ENCODE measurements at places on chromosomes 1 and 21.

GRCh38 chr1:244953901-244954300 is 89.6 kb upstream of the HNRNPU start:
- DNase-seq, result no peak

- DNase-seq, result no peak
Measured at GRCh38 chr1:75795703-75796193, 934 bp upstream of the MSH4 start.

- no peak for DNase-seq
Measured at GRCh38 chr1:10208537-10208936, 1.8 kb upstream of the KIF1B start.

GRCh38 chr1:64645735-64646134 is 99.1 kb upstream of the RAVER2 start:
- DNase-seq, result no peak

GRCh38 chr1:236416165-236416564 is 22.1 kb downstream of the EDARADD start:
- no peak for DNase-seq

DNA sequence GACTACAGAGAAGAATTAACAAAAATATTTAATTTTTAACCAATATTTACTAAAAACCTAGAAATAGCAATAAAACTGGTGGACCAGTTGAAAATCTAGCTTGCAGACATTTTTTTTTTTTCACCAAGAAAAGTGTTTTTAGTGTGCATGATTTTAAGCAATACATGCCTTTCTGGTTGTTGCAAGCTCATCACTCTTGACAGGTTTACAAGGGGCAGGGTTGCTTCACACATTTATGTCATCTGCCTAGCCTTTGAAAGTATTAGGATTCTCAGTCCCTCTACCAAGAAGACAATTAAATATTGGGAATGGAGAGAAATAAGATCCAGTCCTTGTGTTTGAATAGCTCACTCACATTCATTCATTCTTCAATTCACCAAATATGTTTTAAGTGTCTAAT is 53.8 kb upstream of the LYPLAL1 start:
- no peak for DNase-seq

GRCh38 chr1:92038695-92039346 is 9.0 kb downstream of the EPHX4 start:
- no peak for DNase-seq

- no peak for DNase-seq
Measured at GRCh38 chr1:161008869-161009510, 12.0 kb downstream of the F11R start.

- DNase-seq, result no peak
Measured at GRCh38 chr1:219173434-219173757, 282 bp upstream of the LYPLAL1 start.

DNA sequence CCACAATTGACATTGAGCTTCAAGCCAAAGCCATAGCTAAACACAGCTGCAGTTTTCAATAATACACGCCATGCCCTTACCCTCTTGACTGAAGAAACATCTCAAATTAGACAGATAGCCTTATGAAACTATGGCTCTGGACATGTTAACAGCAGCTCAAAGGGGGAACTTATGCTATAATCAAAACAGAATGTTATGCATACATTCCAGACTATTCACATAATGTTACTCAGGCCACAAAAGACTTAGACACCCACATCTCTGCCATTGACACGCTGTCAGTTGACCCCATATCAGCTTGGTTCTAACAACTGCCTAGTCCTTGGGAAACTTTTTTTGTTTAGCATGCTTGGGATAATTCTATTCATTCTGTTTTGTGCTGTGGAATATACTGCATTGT is 2.3 kb upstream of the NENF start:
- DNase-seq, result no peak

- no peak for DNase-seq
Measured at GRCh38 chr21:39562791-39563770, 49.7 kb upstream of the B3GALT5 start.

- no peak for DNase-seq
Measured at GRCh38 chr1:245503548-245503947, 348.8 kb downstream of the KIF26B start.

GRCh38 chr1:98323388-98323787 is 338.1 kb upstream of the SNX7 start:
- no peak for DNase-seq

DNA sequence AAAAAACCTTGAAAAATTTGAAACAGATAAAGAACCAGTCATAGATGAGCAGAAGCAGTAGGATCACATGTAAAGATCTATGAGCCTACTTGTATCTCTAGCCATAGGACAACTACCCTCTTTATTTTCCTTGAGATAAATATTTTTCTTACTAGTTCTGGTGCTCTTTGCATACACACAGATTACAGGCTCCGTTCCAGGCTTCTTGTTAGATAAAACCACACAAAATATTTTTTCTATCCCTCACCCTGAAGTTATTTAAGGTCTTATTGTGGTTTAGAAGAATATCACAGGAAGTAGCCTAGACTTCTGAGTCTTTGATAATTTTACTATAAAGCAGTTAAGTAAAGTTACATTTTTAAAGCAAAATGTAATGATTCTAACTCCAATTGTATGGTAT is 512.2 kb downstream of the NEGR1 start:
- DNase-seq, result no peak

DNA sequence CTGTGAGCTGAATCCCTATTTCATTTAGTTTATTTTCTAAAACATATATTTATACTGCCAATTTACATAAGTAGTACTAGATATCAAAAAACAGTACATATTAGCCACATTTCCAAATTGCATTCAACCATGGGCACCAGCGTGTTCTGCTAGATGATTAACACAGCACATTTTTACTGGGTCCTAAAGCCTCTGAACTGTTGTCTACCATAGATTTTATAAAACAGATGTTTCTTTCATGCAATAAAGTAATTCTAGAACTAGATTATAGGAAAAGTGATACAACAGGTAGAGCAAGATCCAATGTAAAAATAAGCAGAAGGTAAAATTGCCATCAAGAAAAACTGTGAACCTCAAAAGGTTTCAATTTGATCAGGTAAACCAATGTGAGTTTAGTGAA is 108.6 kb downstream of the FAF1 start:
- DNase-seq, result no peak

DNA sequence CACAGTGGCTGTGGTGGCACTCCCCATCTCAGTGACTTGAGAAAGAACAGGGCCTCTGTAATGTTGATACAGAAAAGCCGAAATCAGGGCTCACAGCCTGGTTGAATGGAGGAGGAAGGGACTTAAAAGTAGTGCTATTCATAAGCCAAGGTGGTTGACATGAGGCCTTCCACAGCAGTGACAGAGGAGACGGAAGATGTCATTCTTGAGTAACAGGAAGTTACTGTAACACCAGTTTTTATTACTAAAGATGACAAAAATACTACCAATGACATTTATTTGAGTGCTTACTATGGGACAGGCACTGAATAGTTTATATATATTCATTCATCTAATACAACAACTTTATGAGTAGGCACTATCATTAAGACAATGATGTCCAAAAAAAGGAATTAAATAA is 52.8 kb upstream of the GNG12 start:
- DNase-seq, result no peak

DNA sequence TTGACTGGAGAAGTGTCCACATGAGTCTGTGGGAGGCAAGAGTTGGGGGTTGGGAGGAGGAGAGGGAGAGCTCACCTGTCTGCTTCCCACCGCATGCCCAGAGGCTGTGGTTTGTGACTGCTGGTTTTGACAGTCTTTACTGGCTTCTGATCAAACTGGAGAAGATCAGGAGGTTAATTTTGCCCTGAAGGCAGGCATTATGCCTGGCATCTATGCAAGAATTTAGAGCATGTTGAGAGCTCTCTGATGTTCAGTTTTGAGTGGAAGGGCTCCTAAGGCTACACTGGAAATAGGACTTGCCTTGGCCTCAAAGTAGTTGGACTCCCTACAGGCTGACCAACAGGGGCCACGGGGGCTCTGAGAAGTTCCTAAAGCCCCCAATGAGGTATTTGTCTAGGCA is 101.6 kb downstream of the TLR5 start:
- no peak for DNase-seq

DNA sequence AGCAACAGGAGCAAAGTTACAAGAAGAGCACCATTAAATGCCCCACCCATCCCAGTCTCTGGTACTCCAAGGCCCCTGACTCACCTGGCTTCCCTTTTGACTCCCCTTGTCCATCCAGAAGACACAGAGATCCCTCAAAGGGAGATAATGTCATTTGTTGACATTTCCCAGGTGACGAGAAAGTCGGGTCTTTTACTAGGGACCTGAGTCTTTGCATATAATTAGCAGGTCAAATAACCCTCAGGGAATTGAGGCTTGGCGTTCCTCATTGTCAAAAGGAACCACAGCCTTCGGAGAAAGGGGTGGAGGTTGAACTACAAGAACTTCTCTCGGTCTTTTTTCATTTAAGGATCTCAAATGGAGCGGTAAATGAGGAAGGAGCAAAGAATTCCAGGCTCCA is 133.2 kb downstream of the PROX1 start:
- no peak for DNase-seq

DNA sequence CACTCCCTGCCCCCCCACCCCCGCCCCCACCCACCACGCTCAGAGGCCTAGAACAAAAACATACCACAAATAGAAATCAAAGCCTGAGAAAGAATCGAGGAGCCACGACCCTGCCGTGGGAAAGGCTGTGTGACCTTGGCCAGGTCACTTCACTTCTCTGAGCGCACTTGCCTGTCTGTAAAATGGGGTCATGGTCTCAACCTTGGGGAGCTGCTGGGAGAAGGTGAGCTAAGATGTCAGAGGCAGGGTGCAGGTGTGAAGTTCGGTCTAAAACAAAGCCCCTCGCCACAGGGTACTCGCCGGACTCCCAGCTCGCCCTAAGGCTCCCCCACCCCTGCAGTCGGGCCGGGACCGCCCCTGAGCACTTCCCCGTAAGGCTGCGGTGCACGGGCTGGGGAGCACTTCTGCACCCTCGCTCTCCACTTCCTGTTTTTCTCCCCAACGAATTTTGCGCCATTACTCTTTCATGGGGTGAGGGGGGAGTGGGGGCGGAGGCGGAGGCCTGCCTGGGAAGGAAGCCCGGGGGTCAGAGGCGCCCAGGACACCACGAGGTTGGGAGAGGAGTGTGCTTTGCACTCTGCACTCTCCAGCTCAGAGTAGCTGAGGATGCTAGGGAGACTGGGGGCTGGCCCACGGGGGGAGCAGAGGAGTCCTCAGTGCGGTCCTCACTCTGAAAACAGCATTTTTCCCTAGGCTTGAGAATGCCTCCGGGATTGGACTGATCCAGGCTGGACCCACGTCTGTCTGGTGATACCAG is 21.9 kb upstream of the PIK3CD start:
- DNase-seq, result peak; percentile 45

DNA sequence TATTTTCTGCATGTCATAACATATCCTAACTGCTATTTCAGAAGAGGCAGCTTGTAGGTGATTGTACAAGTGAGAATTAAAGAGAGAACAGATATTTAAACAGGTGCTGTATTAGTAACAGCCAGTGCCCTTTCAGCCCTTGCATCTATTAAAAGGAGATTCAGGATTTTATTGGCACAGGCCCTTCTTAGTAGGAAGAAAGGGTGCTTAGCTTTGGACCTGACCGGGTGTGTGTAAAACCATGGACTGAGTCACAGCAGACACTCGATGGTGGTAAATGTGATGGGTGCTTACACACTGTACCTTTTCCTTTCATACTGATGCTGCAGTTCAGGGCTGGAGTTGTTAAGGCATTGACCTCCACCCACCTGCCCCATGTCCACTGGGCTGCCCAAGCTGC is 12.7 kb upstream of the CD101 start:
- no peak for DNase-seq

- DNase-seq, result no peak
Measured at GRCh38 chr1:155776414-155776813, 80.6 kb downstream of the GON4L start.

DNA sequence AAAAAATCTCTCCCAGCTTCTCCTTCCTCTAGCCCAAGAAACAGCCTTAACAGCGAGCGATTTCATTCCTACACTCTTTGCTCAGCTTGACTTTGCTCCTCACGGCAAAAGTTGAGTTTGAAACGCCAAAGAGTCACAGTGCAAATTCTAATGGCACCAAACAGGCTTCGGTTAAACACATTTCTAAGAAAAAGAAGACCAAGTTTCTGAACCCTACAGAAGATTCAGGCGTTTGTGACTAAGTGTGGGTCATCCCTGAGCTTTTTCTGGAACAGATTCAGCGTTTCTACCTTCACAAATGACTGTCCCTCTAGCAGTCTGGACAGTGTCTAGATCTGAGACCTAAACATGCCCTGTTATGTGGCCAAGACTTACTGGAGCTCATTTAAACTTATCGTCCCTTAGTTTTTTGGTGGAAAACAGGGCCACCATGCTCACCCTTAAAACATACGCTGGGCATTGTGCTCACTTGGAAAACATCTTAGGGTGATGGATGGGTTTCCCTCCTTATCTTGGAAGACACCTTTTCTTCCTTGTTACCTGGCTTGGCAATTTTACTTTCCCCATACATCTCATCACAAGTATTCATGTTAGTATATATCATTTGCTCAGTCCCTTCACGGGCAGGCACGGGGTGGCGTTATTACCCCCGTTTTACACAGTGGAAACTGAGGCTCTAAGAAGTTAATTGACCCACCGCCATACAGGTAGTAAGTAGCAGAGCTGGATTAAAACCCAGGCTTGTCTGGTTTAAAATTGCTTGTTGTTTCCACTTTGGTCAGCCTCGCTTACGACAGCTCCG is 1.0 kb downstream of the C1orf198 start:
- DNase-seq, result no peak

DNA sequence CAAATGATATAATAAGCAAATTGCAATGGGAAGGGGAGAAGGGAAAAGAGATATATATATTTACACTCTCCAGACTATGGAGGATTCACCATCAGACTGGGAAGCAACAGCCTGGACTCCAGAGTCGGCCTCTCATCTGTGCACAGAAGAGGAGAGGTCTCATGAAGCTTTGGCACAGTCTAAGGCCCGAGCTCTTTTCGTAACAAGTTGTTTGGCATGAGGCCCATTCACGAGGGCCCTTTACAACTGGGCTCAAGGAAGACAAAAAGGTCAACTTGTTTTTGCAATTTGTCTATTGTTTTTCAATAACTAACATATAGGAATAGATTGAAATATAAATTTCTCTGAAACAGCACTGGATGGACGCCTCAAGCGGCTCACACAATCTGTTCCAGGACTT is 66.7 kb upstream of the AJAP1 start:
- DNase-seq, result no peak

DNA sequence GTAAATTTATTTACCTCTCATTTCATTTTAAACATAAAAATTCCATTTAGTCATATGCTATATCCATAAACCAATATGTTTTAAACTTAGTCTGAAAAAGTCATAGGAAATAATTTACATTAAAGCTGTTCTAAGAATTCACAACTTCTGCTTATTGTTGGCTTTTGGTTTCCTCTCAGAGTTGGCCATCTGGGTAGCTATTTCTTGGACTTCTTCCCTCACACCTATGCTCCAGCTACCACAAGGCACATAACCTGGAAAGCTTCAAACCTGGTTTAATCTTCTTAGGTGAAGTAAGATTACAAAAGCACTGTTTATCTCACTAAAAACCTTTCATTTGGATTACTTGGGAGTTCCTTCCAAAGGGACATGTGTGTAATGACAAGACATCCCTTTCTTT is 29.8 kb downstream of the RBM11 start:
- DNase-seq, result no peak

- DNase-seq, result no peak
Measured at GRCh38 chr1:85203573-85204171, 2.9 kb upstream of the SYDE2 start.

GRCh38 chr1:161731981-161732718 is 10.8 kb downstream of the FCRLB start:
- no peak for DNase-seq

- DNase-seq, result no peak
Measured at GRCh38 chr1:185559684-185560331, 174.4 kb upstream of the HMCN1 start.

All from esophagus squamous epithelium (tissue), 5 donors.